ENCODE measurements at places on chromosomes 13 and 19.

DNA sequence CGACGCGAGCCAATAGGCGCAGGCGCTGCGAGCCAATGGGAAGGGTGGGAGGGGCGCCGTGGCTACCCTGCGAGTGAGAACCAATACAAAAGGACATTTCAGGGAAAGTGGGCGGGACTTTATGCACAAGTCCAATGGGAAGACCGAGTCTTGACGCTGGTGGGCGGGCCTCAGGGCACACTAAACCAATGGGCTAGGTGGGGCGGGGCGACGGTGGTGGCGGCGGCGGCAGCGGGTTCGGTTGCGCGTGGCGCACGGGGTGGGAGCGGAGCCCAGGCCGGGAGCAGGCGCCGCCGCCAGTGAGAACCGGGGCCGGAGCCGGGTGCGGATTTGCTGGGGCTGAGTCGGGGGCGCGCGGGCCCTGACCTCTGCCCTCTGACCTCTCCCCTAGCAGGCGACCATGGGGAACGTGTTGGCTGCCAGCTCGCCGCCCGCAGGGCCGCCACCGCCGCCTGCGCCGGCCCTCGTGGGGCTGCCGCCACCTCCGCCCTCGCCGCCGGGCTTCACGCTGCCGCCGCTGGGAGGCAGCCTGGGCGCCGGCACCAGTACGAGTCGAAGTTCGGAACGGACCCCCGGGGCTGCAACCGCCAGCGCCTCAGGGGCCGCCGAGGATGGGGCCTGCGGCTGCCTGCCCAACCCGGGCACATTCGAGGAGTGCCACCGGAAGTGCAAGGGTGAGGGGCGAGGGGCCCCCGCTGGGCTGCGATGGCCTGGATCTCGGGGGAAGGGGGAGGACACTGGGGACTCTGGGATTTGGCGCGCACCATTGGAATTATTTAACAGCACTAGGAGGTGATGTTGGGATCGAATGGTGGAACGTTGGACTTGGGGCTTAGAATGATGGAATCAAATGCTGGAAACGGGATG is at the start of gene TOMM40:
TSS of gene TOMM40 (plus strand) at position 239 of the 867 bp plus-strand sequence. CDS start at position 401, 162 bp downstream.
- DNase-seq: peak; percentile 36

GRCh38 chr13:104526561-104526960 is 1460.3 kb upstream of the SLC10A2 start:
- DNase-seq: no peak

- no peak for DNase-seq
Observed at GRCh38 chr13:38674208-38674607, 12.7 kb upstream of the FREM2 start.

DNA sequence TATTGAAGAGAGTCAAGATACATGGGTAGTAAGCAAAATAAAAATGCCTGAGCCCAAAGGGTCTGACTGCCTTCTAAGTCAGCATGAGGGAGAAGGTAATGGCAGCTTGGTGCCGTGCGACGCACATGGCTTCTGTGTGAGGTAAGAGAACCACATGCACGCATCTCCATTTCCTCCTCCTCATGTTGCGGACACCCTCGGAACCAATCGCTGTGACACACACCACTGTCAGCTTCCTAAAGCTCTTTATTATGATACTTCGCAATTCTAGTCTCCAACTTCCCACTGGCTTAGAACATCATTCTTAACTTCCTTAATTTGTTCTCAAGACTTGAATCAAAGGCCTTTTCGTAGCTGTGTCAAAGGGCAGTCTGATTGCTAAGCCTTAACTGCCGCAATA is 170.1 kb downstream of the OXGR1 start:
- DNase-seq: no peak

GRCh38 chr19:40752257-40752781 is 1.3 kb downstream of the SNRPA start:
- no peak for DNase-seq

GRCh38 chr19:42166316-42166715 is 34.1 kb upstream of the POU2F2 start:
- no peak for DNase-seq

- no peak for DNase-seq
Observed at GRCh38 chr13:79312340-79312855, 93.7 kb downstream of the RBM26 start.

DNA sequence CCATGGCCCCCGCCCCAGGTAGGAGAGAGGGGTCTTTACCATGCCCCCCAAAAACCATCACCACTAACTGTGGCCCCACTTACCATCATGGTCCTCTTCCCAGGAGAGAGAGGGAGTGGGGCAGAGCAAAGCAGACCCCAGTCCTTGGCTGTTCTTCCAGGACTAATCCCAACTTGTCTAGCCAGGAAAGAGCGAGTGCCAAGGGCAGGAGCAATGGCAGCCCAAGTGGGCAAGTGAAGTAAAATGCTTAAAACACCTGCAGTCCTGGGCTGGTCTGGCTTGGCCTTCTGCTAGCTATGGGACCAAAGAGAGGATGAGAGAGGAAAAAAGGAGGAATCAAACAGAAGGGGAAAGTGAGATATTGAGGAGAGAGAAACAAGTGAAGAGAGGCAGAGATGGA is 17.9 kb downstream of the ZSWIM4 start:
- DNase-seq: no peak

GRCh38 chr13:46953331-46953730 is 56.5 kb upstream of the HTR2A start:
- no peak for DNase-seq

- no peak for DNase-seq
Observed at GRCh38 chr13:36897054-36897616, 22.9 kb downstream of the SMAD9 start.

GRCh38 chr13:95233026-95233635 is 68.1 kb downstream of the ABCC4 start:
- no peak for DNase-seq
